NCI-H510A treated with DMSO at 0.1 percent for 48 hours (cell line): ENCODE measurements at places on chromosomes 16 and 17.

DNA sequence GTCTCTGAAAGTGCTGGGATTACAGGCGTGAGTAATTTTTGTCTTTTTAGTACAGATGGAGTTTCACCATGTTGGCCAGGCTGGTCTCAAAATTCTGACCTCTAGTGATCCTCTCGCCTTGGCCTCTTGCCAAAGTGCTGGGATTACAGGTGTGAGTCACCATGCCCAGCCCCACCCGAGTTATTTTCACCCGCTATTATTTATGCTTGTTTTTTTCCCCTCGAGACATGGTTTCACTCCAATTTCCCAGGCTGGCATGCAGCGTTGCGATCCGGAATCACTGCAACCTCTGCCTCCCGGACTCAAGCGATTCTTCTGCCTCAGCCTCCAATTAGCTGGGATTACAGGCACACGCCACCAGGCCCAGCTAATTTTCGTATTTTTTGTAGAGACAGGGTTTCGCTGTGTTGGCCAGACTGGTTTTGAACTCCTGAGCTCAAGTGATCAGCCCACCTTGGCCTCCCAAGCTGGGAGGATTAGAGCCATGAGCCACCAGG is 9.2 kb downstream of the RPL23 start:
- DNase-seq: no peak

DNA sequence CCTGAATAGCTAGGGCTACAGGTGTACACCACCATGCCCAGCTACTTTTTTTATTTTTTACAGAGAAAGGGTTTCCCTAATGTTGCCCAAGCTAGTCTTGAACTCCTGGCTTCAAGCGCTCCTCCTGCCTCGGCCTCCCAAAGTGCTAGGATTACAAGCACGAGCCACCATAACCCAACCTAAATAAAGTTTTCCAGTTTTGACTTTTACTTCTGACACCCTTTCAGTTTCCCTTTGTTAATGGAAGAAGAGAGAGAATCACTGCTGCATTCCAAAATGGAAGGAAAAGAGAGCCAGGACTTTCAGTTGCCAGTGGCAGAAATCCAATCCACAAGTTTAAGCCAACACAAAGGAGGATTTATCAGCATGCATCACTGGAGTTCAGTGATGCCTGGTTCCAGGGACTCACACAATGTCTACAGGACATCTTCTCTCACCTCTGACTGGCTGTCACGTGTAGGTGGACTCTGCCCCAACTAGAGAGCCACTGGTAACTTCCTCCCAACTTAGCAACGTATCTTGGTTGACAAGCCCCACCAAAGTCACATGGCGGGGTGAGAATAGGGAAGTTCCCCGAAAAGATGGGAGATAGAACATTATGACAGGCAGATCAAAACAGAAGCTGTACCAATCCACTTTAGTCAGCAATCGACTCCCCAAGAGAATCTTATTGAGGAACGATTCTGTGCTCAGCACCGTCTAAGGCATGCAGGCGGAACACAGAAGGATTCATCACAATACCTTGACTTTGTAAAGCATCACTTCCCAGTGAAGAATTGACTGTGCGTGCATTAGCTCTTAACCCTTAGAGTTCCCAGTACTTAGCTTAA is 46.5 kb downstream of the GAS7 start:
- DNase-seq: no peak

GRCh38 chr17:73316919-73317505 is 5.2 kb upstream of the CDC42EP4 start:
- no peak for DNase-seq

GRCh38 chr17:835263-835662 is 53.1 kb downstream of the MRM3 start:
- no peak for DNase-seq

DNA sequence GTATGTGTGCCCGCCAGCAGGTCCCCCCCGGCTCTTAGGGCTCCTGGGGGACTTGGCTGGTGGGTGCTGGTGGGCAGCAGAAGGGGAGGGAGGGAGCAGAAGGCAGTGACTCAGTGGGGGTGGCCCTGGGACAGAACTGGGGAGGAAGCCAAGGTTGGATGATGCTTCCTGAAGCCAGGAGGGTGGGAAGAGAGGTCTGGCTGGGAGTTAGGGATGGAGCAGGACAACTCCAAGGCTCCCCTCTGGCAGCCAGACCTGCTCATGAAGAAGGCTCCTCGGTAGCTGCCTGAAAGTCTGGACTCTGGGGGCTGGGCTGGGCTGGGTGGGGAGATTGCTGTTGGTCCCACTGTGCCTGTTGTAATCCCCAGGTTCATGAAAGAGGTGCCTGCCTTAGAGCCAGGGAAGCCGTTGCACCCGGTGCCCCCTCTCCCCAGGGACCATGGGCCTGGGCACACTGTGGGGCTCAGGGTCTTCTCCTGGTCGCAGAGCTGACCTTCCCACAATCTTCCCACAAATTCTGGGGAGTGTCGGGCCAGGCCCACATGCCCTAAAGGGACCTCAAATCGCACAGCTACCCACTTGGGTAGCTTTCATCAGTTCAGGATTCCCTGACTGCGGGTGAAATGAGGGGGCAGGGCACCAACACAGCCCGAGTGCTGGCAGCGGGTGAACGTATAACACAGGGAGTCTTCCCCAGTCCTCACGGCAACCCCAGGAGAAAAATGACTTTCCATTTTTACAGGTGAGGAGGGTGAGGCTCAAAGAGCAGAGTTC is 1.1 kb upstream of the PLEKHG4 start:
- DNase-seq: no peak

GRCh38 chr17:76539631-76540271 is at the start of gene PRCD:
Gene PRCD, plus strand, starts transcription at chr17:76540044. Its CDS starts 98 bp downstream, at chr17:76540142.
- no peak for DNase-seq

DNA sequence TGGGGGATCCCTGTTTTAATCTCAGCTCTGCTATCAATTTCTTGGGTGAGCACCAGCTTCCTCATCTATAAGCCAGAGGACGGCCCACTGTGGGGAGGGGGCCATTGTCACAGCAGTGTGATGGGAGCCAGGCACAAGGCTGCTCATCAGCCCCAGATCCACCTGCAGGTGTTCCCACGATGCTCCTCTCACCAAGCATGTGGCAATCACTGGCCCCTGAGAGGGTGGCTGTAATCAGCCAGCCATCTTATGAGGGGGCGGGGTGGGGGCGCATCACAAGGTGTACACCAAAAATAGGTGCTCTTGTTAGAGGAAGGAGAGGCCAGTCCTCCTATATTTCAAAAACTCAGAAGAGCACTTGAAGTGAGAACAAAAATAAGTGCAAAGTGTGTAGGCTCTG is 31.2 kb downstream of the HNF1B start:
- no peak for DNase-seq

GRCh38 chr17:80195671-80196529 is 24.2 kb downstream of the SGSH start:
- no peak for DNase-seq

DNA sequence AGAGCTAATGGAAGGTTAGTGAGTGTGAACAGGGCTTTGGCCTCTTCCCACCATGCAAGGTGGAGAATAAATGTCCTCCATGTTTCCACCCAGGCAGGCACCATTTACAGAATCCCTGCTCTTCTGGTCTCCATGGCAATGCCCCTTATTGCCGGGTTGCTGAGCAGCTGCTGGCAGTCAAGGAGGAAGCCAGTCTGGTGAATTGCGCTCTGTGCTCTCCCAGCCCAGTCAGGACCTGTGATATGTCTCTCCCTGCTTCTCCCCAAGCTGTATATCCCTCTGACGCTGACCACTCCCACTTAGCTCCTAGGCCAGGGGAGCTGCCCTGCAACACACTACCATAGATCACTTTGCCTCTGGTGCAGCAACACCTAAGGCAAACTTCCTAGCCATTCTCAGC is 402.1 kb upstream of the ERCC4 start:
- no peak for DNase-seq

- DNase-seq: no peak
Observed at GRCh38 chr17:80006339-80006720, 29.3 kb downstream of the TBC1D16 start.

GRCh38 chr17:66578781-66579489 is 256.0 kb upstream of the CACNG5 start:
- DNase-seq: no peak

- no peak for DNase-seq
Observed at GRCh38 chr16:11072420-11073153, 128.2 kb downstream of the CLEC16A start.

- DNase-seq: no peak
Observed at GRCh38 chr16:87474566-87474996, 18.2 kb downstream of the ZCCHC14 start.

GRCh38 chr17:51682115-51682514 is 421.8 kb downstream of the UTP18 start:
- no peak for DNase-seq

- peak; percentile 76 for DNase-seq
Observed at GRCh38 chr17:77144227-77144626, 3.5 kb downstream of the SEC14L1 start.

GRCh38 chr16:89168381-89169189 is 3.0 kb upstream of the CDH15 start:
- DNase-seq: no peak

GRCh38 chr17:71118039-71118438 is 948.7 kb downstream of the KCNJ2 start:
- peak; percentile 17 for DNase-seq

DNA sequence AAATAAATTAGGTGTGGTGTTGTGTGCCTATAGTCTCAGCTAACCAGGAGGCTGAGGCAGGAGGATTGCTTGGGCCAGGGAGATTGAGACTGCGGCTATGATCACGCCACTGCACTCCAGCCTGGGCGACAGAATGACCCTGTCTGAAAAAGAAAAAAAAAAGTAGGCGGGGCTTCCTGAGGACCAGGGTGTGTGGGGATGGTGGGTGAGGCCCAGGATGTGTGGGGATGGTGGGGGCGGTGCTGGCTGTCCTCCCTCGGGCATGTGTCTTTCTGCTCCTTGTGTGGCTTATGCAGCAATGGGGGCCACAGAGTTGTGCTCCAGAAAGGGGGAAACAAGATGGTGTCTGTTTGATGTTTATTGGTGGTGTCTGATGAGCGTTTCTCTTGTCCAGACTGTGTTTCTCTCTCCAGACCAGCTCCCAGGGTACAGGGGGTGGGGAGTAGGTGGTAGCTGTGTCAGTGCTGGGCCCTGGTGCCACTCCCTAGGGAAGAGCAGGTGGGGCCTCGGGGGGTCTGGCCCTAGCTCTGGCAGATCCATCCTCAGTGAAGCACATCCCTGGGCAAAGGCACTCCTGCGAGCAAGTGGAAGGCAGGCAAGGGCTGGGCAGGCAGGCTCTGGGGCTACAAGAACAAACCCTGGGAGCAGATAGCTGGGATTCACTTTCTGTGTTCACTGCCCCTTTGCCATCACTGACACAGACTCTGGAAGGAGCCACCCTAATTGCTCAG is 2.3 kb downstream of the LCAT start:
- no peak for DNase-seq
